IPS DF 19.7 (cell line): ENCODE measurements at places on chromosomes 7 and 10.

- no peak for DNase-seq
Observed at GRCh38 chr10:3484306-3485056, 300.5 kb downstream of the KLF6 start.

DNA sequence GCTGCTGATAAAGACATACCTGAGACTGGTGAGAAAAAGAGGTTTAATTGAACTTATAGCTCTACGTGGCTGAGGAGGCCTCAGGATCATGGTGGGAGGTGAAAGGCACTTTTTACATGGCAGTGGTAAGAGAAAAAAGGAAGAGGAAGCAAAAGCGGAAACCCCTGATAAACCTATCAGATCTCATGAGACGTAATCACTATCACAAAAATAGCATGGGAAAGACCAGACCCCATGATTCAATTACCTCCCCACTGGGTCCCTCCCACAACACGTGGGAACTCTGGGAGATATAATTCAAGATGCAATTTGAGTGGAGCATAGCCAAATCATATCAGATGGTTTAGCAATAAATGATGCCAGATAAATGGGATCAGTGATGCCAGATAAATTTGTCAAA, 892.0 kb upstream of the CELF2 start:
- no peak for DNase-seq

DNA sequence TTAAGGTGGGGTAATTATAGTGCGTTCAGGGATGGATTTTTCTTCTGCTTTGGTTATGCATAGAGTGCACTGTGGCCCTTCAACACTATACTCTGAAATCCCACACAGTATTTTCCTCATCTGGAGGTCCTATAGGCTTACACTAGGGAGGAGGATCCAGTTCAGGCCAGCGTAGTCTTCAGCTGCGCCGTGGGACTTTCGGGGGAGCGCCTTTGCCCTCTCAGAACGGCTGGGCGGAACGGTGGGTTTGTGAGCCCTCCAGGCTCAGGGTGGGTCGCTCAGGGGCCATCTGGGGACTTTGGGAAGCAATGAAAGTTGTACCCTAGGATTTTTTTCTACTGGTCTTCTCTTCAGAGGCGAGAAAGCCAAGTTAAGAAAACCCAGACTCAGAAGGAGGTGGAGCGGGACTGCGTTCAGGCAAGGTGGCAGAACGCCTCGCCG, 652 bp upstream of the VPS26A start:
- no peak for DNase-seq

DNA sequence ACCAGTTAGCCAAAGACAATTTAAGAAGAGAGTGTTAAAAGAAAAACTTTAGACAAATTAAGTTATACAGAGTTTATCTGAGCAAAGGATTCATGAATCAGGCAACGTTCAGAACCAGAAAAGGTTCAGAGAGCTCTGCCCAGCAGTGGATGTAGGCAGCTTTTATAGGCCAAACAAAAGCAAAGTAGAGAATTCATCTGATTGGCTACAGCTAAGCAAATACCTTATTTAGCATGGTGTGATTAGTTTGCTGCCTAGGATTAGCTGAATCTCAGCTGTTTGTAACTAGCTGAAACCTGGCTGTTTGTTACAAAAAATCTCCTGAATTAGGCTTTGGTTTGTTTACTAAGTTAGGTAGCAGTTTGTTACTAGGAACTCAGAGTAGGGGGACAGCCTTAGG, 66.0 kb downstream of the SLC25A40 start:
- peak; percentile 17 for DNase-seq

GRCh38 chr7:41822259-41822817, 119.4 kb upstream of the INHBA start:
- no peak for DNase-seq

DNA sequence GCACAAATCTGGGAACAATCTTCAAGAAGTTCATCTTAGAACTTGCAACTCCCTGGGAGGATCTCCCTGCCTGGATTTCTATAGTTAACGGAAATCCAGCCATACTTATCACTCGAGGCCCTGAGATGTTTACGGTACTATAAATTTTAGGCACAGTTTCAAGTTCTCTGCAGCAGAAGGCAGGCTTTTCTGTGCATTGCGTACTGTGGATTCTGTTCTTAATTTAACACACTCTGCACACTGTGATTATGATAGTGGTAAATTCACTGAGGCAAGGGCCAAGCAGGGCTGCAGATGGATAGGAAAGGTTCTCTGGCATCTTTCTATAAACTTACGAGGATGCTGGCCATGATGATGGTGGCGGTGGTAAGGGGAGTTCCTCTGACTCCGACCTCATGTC, 10.6 kb downstream of the INHBA start:
- DNase-seq: no peak
